Dermis blood vessel endothelial cell (primary cell): ENCODE measurements at places on chromosomes 7 and 10. TPM values are rescaled to one million over a fixed set of nuclear protein-coding genes. Genes with fewer than 3 reads are reported as not detected.

Gene CREB5
- 1.5 and 4.1 TPM in 2 replicates for total RNA-seq

Gene CRYGN
- total RNA-seq: not detected in 2 replicates

- DNase-seq: peak; percentile 5
Measured at GRCh38 chr7:7992506-7992905, 23.9 kb downstream of the GLCCI1 start.

DNA sequence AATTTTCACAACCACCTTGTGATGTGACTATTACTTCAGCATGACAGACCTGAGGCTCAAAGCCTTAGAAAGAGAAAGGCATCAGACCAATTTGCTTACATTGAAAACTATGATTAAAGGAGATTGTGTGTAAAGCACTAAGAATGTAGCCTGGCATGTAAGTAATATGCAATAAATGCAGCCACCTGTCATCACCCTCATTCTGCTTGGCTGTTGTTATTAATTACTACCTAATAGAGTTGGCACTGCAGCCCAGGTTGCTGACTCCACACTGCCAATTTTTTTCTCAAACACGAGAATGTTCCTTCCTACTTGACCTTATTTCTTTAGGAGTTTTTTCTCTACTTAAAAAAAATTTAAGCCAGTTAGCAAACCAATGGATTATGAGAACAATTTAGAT is 61.2 kb upstream of the NPVF start:
- DNase-seq: no peak

- no peak for DNase-seq
Measured at GRCh38 chr7:124881981-124882380, 47.6 kb downstream of the POT1 start.
